ENCODE measurements at places on chromosomes 13 and 19. TPM values are rescaled to one million over a fixed set of nuclear protein-coding genes. Genes with fewer than 3 reads are reported as not detected.

The GRIK5 gene
- 0.52 TPM for total RNA-seq

The KIR3DL2 gene
- total RNA-seq: 0.74 TPM

The ZNF415 gene
- total RNA-seq: 0.49 TPM

The RDH8 gene
- total RNA-seq: not detected

The CEACAM8 gene
- total RNA-seq: not detected

The ZNF66 gene
- total RNA-seq: 7.4 TPM

The CERS1 gene
- total RNA-seq: not detected

The ADAMTSL5 gene
- 2.1 TPM for total RNA-seq

The KIR2DL3 gene
- total RNA-seq: not detected

The FCGBP gene
- 8.4 TPM for total RNA-seq
